ENCODE measurements at places on chromosomes 3 and 15.

DNA sequence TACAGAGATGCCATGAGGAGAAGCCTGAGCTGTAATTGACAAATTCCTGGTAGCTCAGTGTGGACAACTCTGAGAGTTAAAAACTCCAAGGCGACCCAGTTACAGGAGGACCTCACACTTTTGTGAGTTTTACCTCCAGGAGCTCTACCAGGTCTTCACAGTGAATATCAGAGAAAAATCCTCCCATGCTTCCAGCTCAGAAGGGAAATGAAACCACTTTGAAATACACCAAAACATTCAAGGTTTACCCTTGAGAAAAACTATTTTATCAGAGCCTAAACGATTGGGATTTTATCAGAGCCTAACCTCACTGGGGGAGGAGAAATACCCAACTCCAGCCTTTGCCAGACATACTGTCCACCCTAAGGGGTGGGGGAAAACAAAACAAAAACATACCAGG lies 52.4 kb downstream of the MCCC1 start:
- no peak for DNase-seq

GRCh38 chr3:37197810-37198371 lies 23.5 kb upstream of the LRRFIP2 start:
- no peak for DNase-seq

GRCh38 chr15:71290881-71291635 lies 175.8 kb downstream of the THSD4 start:
- no peak for DNase-seq

- no peak for DNase-seq
Observed at GRCh38 chr3:159635047-159635641, 353.5 kb upstream of the IL12A start.

GRCh38 chr3:58272891-58273290 lies 33.2 kb upstream of the RPP14 start:
- DNase-seq: no peak

- no peak for DNase-seq
Observed at GRCh38 chr3:51955893-51956770, 951 bp downstream of the GPR62 start.

DNA sequence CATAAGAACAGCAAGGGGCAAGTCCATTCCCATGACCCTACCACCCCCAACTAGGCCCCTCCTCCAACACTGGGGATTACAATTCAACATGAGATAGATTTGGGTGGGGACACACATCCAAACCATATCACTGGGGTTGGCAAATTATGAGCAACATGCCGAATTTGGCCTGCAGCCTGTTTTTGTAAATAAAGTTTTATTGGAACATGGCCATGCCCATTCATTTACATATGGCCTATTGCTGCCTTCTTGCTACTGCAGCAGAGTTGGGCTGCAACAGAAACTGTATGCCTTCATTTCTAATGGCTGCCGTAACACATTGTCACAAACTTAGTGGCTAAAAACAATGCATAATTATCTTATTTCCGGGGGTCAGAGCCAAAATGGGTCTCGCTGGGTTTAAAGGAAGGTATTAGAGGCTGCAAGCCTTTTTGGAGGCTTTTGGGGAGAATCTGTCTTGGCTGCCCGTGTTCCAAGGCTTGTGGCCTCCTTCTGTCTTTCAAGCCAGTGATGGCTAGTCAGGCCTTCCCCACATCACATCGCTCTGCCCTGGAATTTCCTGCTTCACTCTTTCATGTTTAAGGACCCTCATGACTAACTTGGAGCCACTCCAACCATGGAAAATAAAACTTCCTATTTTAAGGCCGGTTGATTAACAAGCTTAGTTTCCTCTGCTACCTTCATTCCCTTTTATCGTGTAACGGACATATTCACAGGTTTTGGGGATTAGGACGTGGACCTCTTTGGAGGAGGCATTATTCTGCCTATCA lies 428.5 kb upstream of the PROK2 start:
- DNase-seq: no peak

GRCh38 chr15:41557673-41558399 lies 1.2 kb upstream of the TYRO3 start:
- DNase-seq: peak; percentile 51

- DNase-seq: no peak
Observed at GRCh38 chr3:157920822-157921700, 185.2 kb downstream of the SHOX2 start.

- DNase-seq: no peak
Observed at GRCh38 chr3:155960060-155960459, 89.6 kb downstream of the GMPS start.

DNA sequence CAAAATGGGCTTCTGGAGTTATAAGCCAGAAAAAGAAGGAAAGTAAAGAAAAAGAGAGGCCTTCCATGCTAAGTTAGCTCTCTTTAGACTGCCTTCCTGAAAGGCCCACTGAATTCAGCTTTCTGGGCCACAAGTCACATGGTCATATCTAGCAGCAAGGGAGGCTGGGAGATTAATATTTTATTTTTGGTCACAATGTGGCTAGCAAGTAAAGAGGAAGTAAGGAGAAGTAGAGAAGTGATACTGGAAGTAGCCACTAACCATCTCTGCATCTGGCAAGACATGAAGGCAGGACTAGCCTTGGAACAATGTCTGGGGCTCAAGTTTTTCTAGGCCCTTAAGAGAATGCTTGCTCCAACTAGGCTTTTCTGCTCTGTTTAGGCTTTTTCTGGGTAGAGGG lies 81.8 kb upstream of the UBE2E1 start:
- no peak for DNase-seq

- DNase-seq: no peak
Observed at GRCh38 chr15:43954181-43954621, 127.4 kb downstream of the WDR76 start.

DNA sequence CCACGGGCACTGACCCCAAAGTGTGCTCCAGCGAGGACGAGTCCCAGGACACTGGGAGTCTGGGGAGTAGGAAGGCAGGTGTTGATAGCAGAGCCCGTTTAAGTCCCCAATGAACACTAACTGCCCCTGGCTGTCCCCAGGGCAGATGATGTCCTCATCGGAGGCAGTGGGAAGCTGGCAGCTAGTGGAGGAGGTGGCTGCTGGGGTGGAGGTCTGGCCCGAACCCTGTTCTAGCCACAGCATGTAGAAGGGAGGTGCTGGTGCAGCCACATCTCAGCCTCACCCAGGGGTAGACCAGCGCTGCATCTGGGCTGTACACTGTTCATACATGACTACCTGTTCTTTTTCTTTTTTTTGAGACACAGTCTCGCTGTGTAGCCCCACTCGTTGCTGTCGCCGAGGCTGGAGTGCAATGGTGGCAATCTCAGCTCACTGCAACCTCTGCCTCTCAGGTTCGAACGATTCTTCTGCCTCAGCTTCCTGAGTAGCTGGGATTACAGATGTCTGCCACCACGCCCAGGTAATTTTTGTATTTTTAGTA lies 51.8 kb downstream of the KLF13 start:
- DNase-seq: no peak

DNA sequence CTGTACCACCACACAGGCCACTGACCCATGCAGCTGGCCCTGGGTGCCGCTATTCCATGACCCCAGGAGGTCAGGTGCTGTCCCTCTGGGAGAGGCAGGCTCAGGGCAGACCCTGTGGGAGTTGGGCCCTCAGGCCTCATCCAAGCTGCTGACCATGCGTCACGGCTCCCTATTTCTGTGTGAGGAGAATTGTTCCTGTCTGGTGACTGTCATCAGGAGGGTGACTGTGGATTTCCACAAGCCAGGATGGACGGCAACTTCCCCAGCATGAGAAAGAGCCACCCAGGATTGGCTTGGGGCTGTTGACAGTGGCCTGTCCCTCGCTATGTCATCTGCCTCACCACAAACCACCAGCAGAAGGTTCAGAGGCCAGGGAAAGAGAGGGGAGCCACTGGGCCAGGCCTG lies 41.4 kb downstream of the ZDHHC19 start:
- DNase-seq: no peak

GRCh38 chr3:177362626-177363025 lies 165.3 kb upstream of the TBL1XR1 start:
- no peak for DNase-seq
